ENCODE measurements at places on chromosomes 13 and 19.

DNA sequence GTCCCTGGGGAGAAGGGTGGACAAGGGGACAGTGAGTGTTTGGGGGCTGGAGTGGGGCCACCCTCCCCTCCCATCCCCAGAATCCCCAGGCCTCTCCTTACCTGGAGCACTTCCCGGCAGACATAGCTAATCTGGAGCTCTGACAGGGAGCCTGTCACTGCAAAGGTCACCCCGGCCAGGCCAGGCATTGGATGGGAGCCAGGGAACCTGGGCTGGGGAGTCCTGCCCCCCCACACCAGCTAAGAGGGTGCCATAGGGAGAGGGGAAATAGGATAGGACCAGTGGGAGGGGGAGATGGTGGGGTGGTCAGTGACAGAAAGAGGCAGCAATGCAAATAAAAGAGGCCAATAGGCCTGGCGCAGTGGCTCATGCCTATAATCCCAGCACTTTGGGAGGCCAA lies 3.5 kb downstream of the MAP4K1 start:
- no peak for DNase-seq

- DNase-seq = no peak
Observed at GRCh38 chr19:6533000-6533328, 2.1 kb downstream of the TNFSF9 start.

- DNase-seq = no peak
Observed at GRCh38 chr13:22198001-22198400, 527.1 kb downstream of the FGF9 start.

DNA sequence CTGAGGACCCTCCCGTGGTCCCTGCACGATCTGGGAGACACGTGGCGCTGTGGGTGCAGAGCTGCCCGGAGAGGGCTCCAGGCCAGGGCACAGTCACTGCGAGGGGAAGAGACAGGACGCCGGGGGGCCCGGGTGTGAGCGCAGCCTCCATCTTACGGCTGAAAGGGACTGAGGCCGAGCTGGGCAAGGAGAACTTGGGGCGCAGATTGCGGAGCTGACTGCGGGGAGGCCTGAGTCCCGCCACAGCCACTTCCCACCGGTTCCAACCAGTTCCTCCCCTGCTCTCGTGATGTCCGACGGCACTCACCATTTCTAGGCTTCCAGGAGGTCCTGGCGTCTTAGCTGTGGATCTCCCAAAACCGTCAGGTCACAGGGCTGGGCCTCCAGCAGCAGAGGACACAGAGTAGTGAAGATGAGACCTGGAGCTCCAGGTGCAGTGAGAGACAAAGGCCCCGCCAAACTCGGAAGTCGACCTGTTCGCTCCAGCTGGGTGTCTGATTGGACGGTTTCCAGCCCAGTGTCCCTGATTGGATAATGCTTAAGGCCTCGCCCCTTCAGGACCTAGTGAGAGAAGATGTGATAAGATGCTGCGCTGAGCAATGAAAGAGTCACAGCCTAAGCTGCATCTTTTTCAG lies 4.8 kb upstream of the ZNF253 start:
- no peak for DNase-seq

GRCh38 chr13:34208336-34208735 lies 390.4 kb downstream of the RFC3 start:
- no peak for DNase-seq

- no peak for DNase-seq
Observed at GRCh38 chr13:91904597-91904996, 506.2 kb downstream of the GPC5 start.

GRCh38 chr19:1210227-1210538 lies 4.6 kb downstream of the STK11 start:
- DNase-seq = no peak

DNA sequence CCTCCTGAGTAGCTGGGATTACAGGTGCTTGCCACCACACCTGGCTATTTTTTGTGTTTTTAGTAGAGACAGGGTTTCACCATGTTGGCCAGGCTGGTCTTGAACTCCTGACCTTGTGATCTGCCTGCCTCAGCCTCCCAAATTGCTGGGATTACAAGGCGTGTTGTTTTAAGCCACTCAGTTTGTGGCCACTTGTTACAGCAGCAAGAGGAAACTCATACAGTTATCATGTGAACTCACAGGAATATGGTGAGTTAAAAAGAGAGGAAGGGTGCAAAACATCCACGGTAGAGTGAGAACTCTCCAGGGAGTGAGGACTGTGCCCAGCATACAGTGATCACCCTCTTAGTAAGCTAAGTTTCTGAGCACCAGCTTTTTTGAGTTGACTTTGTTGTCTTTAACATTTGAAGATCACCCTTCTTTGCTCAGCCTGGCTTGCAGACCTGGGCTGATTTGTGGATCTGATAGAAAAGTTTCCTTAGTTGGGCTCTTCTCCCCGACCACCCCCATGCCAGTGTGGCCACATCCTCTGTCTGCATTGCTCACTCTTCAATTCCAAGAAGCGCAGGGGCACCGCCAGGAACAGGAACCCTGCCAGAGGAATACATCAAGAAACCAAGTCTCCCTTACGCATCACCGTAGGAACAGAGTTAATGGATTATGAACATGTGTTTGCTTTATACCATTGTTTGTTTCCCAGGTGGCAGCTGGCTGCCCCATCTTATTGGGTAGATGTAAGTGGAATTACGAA lies 16.0 kb downstream of the ALOX5AP start:
- no peak for DNase-seq

DNA sequence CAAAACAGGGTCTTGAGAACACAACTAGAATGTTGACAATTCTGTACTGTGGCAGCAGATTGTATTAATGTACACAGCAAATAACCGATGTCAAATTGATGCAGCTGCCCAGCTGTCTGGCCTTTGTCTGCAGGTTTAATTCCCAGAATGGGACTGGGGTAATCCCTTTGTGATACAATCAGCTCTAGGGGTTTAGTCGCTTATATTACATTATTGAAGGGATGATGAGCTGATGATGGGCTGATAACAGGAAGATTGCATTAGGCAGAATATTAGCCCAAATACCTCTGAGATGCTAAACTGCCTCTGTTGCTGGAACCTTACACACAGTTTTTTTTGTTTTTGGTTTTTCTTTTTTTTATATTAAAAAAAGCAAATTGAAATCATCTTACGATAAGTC lies 265.0 kb downstream of the RBM26 start:
- DNase-seq = no peak

DNA sequence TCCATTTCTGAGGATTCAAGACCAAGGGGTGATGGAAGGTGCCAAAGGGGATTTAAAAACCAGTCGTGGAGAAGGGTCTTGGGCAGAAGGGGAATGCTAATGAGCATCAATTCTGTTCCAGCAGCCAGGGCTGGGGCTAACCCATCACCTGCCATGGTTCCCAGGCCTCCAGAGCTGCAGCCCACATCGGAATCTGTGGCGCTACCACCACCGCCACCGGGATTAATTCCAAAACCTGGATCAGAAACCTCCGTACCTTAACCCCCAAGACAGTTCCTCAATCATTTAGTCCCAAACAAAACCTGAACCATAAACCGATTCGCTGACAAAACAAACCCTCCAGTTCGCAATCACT lies 583 bp downstream of the ZNF615 start:
- DNase-seq = no peak

GRCh38 chr13:27001705-27002104 lies 169.9 kb downstream of the USP12 start:
- no peak for DNase-seq

DNA sequence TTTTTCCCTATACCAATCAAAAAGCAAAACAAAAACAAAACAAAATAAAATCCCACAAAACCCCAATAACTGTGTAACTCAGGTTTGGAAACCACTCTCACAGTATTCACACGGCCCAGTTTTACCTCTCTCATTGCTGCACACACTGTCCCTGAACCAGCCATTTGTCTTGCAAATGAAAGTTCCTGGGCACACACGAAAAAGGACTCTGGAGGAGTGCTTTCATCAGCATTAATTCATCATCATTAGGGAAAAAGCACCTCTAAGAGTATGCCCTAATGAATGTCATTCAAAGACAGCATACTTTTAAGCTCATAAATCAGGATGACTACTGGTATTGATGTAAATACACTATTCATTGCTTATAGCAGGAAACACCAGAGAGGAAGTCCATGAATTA lies 306.3 kb downstream of the DNAJC15 start:
- no peak for DNase-seq

- DNase-seq = no peak
Observed at GRCh38 chr13:49146950-49147355, 73.2 kb upstream of the MLNR start.

- DNase-seq = no peak
Observed at GRCh38 chr13:86838411-86839120, 832.6 kb upstream of the SLITRK5 start.

GRCh38 chr13:29359181-29359580 lies 236.3 kb downstream of the SLC7A1 start:
- DNase-seq = no peak

DNA sequence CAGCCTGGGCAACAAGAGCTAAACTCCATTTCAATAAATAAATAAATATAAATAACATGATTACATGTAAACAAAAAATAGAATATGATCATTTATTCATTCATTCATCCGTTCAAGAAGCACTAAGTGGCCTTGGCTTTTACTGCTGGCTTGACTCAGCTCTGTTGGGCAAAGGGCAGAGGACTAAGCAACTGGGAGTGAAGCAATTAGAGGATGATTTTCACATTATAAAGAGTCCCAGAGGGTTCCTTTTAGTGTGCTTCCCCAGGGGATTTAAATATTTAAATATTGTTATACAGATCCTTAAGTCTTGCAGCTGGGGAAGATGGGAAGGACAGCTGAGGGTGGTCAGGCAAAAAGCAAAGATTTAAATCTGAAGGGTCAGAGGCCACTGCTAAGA lies 34.9 kb upstream of the FLT1 start:
- no peak for DNase-seq

DNA sequence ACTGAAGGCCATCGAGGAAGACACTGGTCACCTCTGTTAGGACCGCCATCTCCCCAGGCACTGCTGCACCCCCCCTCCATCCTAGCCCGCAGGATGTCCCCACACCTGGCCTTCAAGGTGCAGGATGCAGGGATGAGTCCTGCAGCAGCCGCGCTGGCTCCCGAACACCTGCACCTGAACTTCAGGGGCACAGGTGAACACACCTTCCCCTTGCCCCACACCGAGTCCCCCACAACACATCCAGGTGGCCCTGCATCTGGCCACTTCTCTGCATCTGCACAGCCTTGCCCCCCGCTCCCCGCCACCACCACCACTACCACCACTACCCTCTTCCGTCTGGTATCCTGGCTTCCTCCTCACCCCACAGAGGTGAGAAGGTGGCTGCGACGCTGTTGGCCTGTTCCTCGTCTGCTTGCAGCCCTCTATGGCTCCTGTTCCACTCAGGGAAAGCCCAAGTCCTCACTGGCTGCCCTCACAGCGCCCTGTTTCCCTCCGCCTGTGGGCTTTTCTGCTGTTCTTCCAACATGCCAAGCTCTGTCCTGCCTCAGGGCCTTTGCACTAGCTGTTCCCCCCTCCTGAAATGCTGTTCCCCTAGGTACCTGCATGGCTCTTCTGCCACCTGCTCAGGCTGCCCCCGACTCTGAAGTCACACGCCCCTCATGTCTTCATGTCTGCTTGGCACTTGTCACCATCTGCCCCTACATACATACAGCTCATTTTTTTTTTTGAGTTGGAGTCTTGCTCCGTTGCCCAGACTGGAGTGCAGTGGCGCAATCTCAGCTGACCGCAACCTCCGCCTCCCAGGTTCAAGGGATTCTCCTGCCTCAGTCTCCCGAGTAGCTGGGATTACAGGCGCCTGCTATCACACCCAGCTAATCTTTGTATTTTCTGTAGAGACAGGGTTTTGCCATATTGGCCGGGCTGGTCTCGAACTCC lies 1.4 kb upstream of the CERS1 start:
- no peak for DNase-seq

DNA sequence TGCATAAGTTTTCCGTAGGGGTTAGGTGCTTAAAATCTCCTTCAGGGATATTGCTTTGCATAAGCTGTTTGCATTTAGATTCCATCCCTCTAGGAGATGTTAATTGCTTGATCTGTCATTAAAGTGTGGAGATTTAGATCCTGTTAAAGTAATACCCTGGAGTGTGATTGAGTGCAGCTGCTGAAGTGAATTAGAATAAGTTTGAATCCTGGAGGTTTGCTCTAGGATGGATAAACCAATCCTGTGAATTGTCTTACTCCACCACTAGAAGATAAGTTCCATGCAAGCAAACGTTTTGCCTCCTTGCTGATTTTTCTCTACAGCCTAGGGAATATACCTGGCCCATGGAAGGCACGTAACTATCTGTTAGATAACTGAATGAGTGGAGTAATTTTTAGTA lies 1487.2 kb upstream of the PRR20A start:
- DNase-seq = no peak

DNA sequence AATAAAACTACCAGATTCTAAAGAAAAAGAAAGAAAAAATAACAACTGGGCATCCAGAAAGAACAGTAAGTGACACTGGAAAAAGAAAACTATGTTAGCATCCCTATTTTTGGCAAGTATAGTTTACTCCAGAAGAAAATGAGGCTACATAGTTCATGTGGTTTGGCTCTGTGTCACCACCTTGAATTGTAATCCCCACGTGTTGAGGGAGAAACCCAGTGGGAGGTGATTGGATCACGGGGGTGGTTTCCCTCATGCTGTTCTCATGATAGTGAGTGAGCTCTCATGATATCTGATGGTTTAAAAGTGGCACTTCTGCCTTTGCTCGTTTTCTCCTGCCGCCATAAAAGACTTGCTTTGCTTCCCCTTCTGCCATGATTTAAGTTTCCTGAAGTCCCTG lies 76.9 kb downstream of the ITGBL1 start:
- DNase-seq = no peak

DNA sequence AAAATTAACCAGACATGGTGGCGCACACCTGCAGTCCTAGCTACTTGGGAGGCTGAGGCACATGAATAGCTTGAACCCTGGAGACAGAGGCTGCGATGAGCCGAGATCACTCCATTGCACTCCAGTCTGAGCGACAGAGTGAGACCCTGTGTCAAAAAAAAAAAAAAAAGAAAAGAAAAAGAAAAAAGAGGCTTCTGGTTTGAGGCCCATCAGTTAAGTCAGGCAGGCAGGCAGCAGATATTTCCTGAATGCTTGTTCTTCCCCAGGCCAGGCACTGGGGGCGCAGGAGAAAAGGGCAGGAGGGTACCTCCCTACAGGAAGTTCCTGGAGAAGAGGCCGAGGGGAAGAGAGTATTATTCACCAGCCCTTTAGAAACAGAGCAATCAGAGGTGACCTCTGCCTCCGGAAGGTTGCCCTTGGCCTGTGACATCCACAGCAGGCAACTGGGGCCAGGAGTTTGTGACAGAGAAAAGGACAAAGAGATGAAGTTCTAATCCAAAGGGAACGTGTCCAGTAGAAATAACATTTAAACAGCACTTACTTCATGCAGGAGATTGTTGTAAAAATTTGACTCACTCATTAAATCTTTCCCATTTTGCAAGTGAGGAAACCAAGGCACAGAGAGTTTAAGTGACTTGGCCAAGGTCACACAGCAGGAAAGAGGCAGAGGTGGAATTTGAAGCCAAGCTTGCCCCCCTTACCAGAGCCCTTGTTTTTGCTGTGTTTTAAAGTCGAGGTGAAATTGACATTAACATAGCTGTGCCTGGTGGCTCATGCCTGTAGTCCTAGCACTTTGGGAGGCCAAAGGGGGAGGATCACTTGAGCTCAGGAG lies 4.3 kb upstream of the RLN3 start:
- DNase-seq = no peak

Measured in NCI-H1417 treated with DMSO at 0.1 percent for 48 hours (cell line).